ENCODE measurements at places on chromosomes 1 and 21.

- no peak for DNase-seq
Measured at GRCh38 chr1:42158189-42158588, 5.0 kb downstream of the GUCA2B start.

GRCh38 chr1:247156787-247157232 lies 15.0 kb downstream of the ZNF124 start:
- DNase-seq: peak; percentile 34

DNA sequence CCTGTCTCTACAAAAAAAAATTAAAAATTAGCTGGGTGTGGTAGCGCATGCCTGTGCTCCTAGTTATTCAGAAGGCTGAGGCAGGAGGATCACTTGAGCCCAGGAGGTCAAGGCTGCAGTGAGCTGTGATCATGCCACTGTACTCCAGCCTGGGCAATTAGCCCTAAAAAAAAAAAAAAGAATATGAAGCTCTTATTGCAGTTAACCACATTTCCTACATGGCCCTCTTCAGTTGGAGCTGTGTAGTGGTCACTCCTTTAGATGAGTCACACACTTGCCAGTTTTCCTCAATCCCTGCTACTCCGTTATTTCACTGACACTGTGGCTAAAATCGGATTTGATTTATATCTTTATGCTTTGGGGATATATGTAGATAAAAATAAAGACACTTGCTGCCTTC lies 11.8 kb downstream of the NFYC start:
- DNase-seq: peak; percentile 45

DNA sequence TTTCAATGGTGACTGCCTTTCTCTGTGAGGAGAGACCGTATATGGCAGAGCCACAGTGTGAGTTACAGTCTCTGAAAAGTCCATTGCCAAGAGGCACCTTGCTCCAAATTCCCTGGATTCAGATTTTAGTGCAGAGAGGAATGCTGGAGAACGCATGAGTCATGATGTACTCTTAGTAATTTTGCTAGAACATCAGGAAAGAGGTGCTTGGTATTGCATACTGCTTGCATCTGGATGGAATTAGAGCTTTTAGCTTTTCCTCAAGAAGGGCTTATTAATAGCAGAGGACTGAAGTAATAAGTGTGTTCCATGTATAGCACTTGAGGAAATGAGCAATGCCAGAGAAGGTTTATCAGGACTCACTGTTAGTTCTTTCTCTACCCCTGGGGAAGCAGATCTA lies 40.5 kb upstream of the AKT3 start:
- no peak for DNase-seq

GRCh38 chr1:88985032-88985431 lies 7.4 kb downstream of the KYAT3 start:
- peak; percentile 29 for DNase-seq

DNA sequence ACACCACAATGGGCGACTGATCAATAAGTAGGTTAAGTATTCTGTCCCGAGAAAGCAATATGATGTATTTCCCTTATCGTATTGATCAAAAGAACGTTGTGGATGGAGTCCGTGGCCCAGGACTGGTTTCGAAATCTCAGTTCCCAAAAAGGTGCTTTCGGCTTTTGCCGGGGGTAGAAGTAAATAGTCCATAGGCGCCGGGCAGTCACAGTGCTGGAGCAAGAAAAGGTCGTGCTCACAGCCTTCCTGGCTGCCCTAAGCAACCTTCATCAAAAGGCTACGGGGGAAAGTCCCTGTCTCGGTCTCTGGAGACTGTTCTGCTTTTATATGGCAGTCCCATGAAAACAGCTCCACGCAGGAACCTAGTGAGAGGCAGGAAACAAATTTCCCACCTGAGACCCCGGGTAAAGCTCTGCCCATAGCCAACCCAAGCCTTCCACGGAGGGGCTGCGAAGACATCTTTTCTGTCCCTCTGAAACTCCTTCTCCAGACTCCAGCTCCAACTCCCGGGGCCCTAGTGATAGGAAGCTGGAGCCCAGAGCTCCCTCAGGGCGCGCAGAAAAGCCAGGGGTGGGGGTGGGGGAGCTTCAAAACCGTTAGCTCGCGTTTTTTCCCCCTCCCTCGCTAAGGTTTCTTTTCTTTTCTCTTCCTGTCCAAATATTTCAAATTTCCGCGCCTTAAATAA lies 7.0 kb downstream of the CDKN2C start:
- peak; percentile 57 for DNase-seq

- DNase-seq: no peak
Measured at GRCh38 chr1:164180824-164181223, 378.2 kb upstream of the PBX1 start.

DNA sequence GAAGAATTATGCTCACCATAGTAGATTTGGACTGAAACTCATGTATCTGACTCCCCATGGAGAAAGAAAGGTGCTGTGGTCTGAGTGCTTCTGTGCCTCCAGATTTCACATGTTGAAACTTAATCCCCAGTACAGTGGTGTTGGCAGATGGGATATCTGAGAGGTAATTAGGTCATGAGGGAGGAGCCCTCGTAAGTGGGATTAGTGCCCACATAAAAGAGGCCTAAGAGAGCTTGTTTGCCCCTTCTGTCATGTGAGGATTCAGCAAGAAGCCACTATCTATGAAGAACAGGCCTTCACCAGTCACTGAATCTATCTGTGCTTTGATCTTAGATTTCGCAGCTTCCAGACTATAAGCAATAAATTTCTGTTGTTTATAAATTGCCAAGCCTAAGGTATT lies 150.1 kb downstream of the PLPP3 start:
- DNase-seq: no peak

- DNase-seq: no peak
Measured at GRCh38 chr21:38284216-38284615, 27.4 kb downstream of the KCNJ15 start.

DNA sequence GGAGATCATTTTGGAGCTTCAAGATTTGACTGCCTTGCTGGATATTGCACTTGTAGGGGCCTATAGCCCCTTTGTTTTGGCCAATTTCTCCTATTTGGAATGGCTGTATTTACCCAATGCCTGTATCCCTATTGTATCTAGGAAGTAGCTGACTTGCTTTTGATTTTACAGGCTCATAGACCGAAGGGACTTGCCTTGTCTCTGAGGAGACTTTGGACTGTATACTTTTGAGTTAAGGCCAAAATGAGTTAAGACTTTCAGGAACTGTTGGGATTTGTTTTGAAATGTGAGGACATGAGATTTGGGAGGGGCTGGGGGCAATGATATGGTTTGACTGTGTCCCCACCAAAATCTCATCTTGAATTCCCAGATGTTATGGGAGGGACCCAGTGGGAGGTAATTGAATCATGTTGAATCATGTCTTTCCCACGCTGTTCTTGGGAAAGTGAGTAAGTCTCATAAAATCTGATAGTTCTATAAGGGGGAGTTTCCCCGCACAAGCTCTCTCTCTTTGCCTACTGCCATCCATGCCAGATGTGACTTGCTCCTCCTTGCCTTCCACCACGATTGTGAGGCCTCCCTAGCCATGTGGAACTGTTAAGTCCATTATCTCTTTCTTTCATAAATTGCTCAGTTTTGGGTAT lies 276.1 kb downstream of the LMX1A start:
- no peak for DNase-seq

- peak; percentile 76 for DNase-seq
Measured at GRCh38 chr1:220873868-220874655, 5.2 kb upstream of the HLX start.

DNA sequence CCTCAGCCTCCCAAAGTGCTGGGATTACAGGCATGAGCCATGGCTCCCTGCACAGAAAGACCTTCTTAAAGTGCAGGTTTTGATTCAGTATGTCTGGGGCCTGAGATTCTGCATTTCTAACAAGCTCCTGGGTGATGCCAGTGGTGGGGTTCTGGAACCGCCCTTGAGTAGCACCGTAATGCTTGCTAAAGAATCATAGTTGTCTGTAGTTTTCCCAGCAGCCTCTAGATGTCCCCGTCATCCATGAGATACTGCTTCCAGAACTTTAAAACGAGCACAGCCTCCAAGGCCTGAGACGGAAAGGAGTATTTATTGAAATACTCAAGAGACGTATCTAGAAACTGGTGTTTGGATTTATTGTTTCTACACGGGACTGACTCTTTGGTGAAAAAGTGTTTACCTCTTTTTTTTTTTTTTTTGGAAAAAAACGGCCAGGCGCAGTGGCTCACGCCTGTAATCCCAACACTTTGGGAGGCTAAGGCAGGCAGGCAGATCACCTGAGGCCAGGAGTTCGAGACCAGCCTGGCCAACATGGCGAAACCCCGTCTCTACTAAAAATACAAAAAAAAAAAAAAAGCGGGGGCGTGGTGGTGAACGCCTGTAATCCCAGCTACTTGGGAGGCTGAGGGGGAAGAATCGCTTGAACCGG lies 2.6 kb upstream of the TOR3A start:
- peak; percentile 92 for DNase-seq

DNA sequence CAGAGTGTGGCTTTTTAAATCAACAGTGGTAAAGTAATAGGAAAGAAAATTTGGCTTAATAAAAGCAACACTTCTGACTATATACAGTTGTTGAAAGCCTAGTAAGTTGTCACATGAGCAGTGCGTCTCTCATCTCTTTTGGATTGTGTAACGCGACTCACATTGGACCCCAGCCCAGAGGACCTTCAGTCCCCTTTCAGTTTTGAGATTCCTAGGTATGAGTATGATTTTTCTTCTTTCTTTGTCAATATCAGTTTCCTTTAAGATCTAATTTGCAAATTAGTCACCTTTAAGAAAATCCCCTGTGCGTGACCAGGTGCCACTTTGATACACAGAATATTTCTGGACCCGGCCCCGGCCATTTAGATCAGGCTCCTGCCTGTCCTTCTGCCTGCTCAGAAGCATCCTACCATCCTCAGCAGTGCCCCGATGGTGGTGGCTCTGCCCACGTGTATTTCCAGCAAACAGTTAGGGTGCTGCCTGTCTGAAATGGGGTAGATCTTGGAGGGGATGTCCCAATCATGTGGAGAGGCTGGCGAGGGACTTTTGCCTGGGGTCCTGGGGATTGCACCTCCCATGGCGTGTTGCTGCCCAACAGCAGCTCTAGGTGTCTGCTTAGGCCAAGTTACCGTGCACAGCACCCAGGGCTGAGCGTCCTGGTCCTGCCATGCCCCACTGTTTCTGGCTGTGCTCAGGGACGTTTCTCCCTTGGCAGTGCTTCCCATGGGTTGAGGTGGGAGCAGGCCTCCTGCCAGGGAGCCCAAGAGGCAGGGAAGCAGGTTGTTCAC lies 21.1 kb downstream of the SNAP47 start:
- no peak for DNase-seq

DNA sequence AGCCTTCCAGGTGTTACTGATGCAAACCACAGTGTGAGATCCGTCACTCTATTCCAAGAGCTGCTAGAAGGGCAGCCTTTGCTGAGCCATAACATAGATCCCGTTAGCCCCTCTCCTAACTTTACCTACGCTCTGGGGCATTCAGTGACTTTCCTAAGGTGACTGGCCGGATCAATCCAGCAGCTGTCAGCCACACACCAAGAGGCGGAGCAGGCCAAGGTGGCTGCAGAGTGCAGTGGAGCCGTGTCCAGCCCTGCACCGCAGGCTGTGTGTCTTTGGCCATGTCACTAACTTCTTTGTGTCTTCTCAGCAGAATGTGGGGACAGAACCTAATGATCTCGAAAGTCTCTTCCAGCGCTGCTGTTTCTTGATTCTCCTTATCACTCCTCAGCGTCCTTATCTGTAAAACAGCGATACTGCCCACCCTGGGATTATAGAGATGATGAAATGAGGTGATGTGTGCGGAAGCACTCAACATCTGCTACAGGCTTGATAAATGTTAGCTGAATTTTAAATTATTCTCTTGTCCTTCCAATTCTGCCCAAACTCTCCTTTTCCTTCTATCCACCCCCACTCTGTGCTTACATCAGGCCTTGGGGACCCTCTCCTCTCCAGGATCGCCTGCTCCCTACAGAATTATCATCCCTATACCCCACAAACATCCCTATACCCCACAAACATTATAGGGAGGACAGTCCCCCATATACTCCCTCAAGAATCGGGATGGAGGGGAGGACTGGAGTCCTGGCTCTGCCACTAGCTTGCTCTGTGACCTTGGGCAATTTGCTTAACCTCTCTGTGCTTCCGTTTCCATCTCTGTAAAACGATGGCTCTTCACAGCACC lies 25.8 kb upstream of the LRRN2 start:
- peak; percentile 70 for DNase-seq

- no peak for DNase-seq
Measured at GRCh38 chr1:219466766-219467165, 146.1 kb downstream of the ZC3H11B start.

DNA sequence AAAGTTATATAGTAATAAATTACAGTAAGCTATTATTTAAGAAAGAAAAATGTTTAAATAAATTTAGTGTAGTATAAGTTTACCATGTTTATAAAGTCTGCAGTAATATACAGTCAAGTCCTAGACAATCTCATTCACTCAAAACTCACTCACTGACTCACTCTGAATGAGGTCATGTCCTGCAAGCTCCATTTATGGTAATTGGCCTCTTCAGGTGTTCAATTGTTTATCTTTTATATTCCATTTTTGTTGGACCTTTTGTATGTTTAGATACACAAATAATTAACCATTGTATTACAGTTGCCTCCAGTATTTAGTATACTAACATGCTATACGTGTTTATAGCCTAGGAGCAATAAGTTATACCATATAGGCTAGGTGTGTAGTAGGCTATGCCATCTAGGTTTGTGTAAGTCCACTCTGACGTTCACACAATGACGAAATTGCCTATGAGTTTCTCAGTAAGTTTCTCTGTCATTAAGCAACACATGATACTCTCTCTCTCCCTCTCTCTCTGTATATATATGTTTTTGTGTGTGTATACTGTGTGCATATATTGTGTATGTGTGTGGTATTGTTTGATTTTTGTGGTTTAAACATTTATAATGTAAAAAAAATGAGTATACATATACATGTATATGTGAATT lies 161.2 kb downstream of the NCAM2 start:
- DNase-seq: no peak

DNA sequence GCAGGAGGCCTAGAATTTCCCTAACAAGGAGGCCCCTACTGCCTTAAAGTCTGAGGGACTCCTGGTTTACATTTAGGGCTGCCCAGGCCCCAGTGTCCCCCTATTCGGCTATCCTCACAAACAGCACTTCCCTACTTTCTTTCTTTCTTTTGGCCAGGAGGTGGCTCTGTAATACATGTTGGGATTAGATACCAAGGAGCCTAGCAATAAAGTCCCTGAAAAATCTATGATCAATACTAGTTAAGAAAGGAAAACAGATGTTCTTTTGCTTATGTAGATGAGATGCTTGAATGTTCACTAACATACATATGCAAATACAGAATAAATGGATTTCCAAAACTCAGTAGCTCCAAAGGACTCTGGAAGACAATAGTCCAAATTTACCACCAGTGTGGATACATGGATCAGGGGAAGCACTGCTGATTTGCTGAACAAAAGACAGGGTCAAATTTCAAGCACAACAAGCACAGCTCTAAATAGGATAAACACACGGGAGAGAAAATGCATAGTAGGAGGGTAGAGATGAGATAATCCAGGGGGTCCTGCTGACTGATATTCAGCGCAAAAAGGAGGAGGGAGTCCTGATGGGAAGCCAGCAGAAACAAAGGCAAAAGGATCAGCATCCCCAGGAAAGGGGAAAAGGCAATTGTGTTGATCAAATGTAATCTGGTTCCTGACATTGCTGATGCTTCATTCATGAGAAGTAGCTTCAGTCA lies 240.0 kb downstream of the NUF2 start:
- peak; percentile 33 for DNase-seq

Measured in hematopoietic multipotent progenitor cell treated with erythropoietin and hydrocortisone succinate and interleukin-3 and kit ligand, for 4 days (in vitro differentiated cells).